ENCODE measurements at places on chromosomes 2 and 18.

GRCh38 chr2:236794176-236794957, 224.7 kb downstream of the ACKR3 start:
- DNase-seq: no peak

GRCh38 chr2:25169073-25169470, 692 bp upstream of the POMC start:
- no peak for DNase-seq

DNA sequence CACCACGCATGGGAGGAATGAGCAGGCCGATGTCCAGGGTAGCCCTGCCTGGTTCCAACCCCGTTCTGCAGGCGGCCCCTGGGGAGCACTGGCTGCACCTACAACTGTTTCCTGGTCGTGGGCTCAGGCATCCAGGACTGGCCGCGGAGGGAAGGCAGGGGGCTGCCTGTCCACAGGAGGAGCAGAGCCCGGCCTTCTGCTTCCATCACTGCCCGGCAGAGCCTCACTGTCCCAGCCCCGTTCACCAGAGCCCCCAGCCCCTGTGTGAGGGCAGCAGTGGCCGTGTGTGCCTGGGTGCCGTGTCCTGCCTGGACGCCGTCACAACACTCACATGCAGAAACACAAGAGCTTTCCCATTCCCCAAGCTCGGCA, 56.2 kb downstream of the KCNG2 start:
- DNase-seq: no peak

DNA sequence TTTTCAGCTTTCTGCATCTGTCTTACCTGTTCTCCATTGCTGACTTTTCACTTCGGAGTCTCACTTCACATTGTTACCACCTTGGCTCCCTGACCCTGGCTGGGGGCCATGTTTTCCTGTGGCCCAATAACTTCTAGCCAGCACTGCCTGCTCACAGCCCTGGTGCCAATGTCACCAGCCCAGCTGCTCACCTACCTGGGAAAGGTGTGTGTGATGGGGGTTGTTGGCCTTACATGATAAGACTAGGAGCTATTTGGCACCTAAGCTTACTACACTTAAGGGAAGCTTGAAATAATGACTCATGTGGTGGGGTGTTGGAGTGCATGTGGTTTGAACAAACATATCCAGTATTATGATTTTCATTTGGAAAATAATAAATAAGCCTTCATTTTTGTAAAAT, 37.5 kb upstream of the PGAP1 start:
- no peak for DNase-seq

DNA sequence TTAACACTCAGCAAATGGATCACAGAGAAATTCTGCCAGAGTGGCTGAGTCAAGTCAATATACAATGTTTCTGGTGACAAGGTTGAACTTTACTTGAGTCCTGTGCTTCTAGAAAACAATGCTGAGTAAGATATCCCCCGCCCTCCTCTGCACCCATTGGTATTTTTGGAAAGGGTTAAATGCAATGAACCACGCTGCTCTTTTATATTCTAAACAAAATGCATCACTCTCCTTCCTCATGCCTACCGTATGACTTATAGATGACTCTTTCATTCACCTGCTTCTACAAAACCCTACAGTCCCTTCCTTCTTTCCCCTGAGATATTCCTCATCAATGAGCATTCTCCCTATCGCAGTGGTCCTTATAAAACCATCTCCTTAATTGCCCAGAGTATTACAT, 168.8 kb downstream of the TXNL1 start:
- DNase-seq: no peak

DNA sequence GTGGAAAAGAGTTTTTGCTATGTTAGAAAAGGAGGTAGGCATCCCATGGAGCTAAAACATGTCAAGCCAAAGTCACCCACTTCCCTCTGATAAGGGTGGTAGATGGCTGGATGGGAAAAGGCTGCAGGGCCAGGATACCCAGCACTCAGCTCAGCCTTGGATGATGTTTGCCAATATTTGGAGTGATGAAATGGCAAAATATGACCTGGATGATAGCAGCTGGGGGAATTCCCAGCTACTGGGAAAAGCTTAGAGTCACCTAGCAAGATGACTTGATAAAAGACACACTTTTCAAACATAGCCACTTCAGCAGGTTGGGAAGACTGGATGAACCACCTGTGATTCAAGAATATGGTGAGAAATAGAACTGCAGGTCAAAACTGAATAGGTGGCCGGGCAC, 10.1 kb downstream of the RFX8 start:
- no peak for DNase-seq

DNA sequence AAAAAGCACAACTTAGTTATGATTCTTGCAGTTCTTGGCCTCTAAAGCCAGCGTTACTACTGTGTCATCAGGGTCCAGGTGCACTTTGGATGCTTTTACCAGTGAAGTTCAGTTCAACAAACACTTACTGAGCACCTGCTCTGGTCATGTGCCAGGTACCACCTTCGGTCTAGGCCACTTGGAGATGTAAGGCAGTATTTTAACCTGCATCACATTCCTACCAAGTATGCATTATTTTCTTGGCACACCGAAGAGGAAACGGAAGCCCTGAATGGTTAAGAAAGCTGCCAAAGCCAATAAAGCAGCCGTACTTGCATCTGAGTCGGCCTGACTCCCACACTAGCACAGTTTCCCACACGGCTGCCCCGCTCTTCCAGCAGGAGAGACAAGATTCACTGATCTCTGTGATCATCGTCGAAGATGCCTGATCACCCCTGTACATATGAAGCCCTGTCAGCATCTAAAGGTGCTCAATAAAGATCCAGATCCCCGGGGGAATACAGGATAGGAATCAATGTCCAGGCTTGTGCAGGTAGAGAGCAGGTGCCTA, 427.1 kb downstream of the EIPR1 start:
- DNase-seq: no peak

GRCh38 chr2:94982675-94983074, 42.8 kb upstream of the MAL start:
- DNase-seq: no peak

GRCh38 chr2:219709331-219709761, 81.9 kb downstream of the SLC4A3 start:
- no peak for DNase-seq

- no peak for DNase-seq
Measured at GRCh38 chr2:141611981-141612380, 518.8 kb downstream of the LRP1B start.

GRCh38 chr18:58046093-58046793, 2.2 kb downstream of the NEDD4L start:
- no peak for DNase-seq

- no peak for DNase-seq
Measured at GRCh38 chr2:177465400-177466138, 73.0 kb downstream of the AGPS start.

- no peak for DNase-seq
Measured at GRCh38 chr2:48886919-48887318, 131.4 kb upstream of the LHCGR start.

- no peak for DNase-seq
Measured at GRCh38 chr2:46697830-46698323, 217.7 kb downstream of the MCFD2 start.

DNA sequence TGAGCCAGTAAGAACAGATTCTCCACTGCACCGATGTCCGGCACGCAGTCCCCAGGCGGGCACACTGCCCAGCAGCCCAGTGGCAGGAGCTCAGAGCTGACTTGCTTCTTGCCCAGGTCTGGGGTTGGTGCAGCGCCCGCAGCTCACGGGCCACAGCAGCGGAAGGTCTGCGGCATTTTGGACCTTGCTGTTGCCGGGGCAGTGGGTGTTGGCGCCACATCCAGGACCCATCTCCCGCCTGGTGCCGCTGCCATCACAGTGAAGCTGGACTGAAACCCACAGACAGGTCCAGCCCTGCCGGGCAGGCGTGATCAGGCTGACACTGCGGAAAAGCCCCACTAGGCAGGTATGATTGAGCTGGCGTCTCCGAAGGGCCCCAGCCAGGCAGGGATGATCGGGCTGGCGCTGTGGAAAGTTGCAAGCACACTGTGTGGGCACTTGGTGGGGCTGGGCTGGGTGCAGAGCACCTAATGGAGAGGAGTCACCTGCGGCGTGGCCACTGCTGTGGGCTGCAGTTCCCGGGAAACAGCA, 75.5 kb downstream of the SLC66A2 start:
- no peak for DNase-seq

- peak; percentile 56 for DNase-seq
Measured at GRCh38 chr2:172806493-172806892, 70.8 kb downstream of the RAPGEF4 start.

DNA sequence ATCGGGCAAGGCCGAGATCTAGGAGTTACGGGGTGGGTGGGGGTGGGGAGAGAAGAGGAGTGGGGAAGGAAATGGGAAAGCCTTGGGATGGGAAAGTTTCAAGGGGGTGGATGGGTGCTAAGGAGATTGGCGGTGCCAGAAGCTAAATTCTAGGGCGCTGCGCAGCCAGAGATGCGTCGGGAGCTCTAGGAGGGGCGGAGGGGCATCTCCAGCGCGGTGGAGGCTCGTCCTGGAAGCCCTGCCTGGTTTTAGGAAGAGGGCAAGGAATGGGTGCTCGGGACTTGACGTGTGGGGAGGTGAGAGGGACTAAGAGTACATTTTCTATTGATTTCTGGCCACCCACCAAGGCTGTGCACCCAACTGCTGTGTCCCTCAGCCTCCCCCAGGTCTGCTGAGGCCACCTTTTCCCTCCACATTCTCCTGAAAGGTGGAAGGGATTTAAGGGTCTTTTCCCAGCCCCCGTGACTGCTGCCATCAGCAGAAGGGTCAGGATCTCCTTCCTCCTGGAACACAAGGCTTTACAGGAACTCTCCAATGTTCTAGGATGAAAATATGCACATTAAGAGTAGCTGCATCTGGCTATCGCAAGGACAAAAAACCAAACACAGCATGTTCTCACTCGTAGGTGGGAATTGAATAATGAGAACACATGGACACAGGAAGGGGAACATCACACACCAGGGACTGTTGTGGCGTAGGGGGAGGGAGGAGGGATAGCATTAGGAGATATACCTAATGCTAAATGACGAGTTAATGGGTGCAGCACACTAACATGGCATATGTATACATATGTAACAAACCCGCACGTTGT, 1.4 kb downstream of the C2orf72 start:
- DNase-seq: no peak

DNA sequence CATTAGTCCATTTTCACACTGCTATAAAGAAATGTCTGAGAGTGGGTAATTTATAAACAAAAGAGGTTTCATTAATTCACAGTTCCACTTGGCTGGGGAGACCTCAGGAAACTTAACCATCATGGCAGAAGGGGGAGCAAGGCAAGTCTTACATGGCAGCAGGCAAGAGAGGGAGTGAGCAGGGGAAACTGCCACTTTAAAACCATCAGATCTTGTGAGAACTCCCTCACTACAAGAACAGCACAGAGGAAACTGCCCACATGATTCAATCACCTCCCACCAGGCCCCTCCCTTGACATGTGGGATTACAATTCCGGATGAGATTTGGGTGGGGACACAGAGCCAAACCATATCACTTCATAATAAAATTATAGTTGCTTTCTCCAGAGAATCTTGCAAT, 365.5 kb upstream of the ID2 start:
- no peak for DNase-seq

DNA sequence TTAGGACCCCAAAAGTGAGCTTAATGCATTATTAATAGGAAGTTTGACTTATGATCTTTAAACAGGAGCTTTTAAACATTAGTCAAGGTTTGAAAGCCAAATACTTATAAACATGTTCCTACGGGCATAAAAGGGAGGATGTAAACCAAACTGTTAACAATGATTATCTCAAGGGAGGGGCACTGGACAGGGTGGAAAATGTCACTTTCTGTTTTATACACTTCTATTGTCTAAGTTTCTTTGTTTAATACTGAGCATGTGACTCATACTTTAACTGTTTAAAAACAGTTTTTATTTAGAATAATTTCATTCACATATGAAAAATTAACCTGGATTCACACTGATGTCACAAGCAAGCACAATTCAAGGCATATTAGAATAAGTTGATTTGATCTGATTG, 18.3 kb upstream of the ITGA6 start:
- no peak for DNase-seq

DNA sequence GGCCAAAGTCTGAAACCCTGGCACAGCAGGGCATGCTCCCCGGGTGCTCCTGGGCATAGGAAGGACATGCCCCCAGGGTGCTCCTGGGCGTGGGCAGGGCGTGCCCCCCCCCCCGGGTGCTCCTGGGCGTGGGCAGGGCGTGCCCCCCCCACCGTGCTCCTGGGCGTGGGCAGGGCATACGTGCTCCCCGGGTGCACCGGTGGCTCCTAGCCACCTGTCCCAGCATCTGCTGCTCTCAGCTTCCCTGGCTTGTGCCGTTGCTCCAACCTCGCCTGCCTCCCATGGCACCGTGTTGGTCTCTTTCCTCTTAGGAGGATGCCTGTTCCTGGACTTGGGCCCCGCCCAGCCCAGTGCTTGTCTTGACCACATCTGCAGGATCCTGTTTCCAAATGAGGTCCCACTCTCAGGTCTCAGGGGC, 95.6 kb upstream of the CTDP1 start:
- DNase-seq: no peak

GRCh38 chr18:61898640-61899101, 5.9 kb upstream of the RNF152 start:
- no peak for DNase-seq

DNA sequence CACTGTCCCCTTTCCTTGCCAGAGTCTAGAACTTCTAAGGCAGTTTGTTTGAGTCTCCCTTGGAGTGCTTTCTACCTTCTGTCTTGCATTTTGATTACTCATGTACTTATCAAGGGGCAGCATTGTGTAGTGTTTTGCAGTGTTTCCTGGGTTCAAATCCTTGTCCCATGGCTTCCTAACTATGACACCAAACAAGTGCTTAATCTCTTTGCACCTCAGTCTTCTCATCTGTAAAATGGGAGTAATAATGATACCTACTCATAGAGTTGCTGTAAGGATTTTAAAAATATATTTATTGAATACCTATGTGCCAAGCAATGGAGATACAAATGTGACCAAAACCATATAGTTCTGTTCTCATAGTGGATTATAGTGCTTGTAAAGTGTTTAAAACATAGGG, 105.5 kb upstream of the PKDCC start:
- DNase-seq: no peak

DNA sequence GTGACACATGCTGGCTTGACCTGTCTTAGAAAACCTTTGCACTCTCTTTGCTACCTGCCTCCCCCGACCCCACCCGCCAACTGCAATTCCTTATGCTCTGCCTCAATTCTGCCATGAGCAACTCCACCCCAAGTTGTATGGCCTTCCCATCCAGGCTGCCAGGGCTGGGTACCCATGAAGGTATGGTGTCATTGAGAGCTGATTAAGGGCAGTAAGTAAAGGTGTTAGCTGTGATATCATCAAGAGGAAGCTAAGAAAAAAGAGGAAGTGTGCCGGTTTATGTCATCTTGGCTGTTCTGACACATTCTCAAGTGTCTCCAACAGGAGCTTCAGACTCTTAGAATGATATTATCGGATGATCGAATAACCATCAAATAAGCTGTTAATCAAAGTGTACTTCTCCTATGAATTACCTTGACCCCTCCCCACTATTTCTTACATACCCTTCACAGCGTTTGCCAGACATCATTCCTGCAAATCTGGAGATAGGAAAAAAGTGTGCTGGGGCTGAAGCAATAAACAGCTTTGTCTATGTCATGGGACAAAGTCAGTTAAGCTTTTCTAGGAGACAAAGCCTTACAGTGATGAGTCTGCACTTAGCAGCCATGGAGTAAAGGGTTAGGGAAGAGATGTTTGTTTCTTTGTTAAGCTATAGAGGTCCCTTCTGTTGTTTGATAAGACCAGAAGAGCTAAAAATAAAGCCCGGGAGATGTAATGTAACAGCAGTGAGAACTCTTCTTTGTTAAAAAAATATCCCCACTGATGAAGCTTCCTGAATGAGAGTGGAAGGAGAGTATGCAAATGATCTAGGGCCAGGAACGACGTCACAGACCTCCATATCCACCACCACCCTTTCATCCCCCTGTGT, 40.4 kb upstream of the SMAD2 start:
- DNase-seq: no peak

Data from HEK293T (cell line).